ENCODE measurements at places on chromosomes 11 and 22. TPM values are rescaled to one million over a fixed set of nuclear protein-coding genes. Genes with fewer than 3 reads are reported as not detected.

- DNase-seq, result no peak
These were observed 137.1 kb downstream of the TMEM135 start for GRCh38 chr11:87174870-87175269.

DNA sequence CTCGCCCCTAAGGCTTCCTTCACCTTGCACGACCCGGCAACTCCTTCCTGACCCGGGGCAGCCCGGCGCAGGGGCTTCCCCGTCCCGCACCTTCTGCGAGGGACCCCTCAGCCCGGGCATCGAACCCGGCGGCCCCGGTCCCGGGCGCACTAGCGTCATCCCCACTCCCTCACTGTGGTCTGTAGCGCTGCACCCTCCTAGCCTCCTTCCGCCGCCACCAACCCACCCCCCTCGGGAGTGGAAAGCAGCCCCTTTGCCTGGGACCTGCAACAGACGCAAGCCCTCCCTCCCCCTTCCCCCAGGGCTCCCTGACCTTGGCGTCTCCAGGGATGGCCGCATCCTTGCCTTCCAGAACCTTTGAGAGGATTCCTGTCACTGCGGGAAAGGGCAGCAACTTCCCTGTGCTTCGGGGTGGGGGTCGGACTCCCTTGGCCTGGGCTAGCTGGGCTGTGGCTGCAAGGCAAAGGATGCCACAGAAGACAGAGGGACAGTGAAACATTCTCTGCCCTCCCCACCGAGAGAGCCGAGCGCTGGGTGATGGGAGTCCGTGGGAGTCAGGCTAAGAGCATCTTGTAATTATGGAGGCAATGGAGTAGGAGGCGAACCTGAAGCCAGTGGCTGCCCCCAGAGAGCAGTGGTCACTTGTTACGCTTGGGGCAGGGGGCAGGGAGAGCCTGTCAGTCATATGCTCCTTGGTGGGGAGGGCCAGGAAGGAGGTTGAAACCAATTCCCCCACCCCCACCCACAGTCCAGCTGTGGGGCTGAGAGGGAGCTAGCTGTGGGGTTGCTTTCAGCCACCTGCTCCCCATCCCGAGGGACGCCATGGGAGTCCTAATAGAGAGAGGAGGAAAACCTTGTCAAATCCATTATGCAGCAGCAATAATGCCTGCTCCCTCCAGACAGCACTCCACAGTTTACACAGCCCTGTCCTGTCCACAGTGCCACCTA, 920 bp downstream of the TMEM132A start:
- DNase-seq, result no peak

DNA sequence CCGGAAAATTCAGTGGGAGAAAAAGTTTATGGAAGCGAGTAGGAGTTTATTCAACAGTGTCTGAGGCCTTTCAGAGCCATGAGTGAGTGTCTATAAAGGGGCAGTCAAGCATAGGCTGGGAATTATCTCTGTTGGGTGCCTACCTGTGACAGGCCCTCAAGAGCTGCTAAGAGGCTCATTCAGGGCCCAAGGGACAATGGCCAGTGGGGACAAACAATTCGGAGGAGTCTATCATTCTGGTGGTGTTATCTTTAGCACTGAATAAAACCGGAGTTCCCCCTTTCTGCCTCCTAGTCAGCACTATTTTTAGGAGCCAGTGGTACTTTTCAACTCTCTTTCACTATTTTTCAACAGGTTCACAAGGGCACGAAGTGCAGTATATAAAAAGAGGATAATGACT, 89.5 kb upstream of the HTATIP2 start:
- DNase-seq, result no peak

DNA sequence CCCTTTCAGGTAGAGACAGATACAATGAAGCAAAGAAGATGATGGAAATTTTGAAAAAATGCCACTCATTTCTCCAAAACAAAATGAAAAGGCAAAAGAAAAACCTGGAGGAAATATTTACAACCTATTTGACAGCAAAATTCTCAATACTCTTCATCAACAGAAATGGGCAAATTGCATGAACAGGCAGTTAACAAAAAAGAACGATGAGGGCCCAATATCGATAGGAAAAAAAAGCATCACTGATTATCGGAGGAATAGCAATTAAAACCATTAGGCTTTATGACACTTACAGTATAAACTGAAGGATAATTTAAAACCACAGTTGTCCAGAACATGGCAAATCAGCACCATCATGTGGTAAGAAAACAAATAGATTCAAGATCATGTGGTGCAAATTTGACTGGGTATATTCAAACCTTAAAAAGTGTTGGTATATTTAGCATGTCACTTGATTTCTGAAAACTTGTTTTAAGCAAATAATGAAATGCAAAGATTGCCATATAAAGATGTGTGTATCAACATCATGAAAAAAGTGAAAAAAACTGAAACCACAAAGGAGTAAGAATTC, 222.9 kb downstream of the BRD1 start:
- no peak for DNase-seq

The SYT8 gene
- not detected for total RNA-seq

DNA sequence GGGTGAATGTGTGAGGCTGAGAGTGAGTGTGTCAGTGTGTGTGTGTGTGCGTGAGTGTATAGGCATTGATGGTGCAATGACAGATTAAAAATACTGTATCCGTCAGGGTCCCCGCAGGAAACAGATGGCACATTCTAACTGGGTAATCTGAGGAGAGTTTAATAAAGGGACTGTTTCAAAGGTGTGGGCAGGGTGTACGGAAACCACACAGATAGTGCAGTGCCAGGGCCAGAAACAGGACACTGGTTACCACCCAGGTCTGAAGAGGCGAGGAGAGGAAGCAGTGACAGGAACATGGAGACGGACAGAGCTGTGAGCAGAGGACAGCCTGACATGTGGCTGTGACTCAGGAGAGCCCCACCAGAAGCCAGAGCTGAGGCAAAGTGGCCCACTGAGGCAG, 16.5 kb downstream of the P2RX3 start:
- no peak for DNase-seq

The IZUMO1R gene
- not detected for total RNA-seq

- DNase-seq, result no peak
These were observed 39.5 kb downstream of the REXO2 start for GRCh38 chr11:114478768-114479167.

DNA sequence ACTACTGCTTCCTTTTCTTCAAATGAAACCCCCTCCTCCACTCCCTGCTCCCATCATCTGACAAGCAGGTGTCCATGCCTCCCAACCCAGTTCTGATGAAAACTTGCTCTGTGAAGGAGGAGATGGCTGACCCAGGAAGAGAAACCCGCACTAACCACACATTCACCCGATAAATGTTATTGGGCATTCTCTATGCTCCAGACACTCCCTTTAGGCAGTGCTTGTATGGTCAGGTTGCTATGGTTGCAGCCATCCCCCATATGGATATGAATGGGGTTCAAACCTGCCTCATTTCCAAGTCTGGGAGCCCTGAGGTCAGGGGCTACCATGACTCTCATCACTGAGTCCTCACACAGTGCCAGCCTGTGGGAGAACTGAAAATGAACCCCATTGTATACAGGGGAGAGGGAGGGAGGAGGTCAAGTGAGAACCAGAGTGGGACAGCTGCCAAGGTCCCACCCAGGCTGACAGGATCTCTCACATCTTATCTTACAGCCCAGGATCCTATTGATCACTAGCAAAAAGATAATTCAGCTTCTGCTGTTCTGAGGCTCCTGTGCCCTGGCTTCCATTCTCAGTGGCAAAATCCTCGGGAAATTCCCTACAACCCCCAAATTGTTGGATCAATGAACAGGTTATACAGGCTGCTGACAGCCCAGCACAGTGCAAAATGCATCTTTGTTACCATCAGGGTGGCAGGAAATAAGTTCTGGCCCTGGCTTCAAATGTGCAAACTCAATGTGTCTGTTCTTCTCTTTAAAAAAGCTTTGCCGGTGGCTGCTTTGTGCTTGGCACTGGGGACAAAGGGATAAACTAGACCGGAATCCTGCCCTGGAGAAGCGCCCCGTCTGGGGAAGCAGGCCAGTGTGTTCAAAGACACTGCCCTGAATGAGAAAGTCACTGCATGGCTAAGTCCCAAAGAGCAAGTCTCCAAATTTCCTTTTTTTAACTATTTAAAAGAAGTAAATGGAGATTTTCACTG, 22.7 kb upstream of the ACER3 start:
- no peak for DNase-seq

DNA sequence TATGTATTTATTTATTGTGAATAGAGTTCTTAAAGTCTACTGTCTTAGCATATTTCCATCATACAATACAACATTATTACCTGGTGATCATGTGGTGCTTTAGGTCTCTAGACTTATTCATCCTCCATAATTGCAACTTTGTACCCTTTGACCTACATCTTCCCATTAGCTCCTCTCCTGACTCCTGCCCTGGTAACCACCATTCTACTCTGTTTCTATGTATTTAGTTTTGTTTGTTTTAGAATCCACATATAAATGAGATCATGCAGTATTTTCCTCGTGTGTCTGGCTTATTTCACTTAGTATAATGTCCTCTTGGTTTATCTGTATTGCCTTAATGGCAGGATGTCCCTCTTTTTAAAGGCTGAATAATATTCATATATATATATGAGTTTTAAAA, 22.7 kb downstream of the NCAM1 start:
- no peak for DNase-seq

GRCh38 chr22:27283714-27284113, 517.8 kb downstream of the MN1 start:
- DNase-seq, result no peak

DNA sequence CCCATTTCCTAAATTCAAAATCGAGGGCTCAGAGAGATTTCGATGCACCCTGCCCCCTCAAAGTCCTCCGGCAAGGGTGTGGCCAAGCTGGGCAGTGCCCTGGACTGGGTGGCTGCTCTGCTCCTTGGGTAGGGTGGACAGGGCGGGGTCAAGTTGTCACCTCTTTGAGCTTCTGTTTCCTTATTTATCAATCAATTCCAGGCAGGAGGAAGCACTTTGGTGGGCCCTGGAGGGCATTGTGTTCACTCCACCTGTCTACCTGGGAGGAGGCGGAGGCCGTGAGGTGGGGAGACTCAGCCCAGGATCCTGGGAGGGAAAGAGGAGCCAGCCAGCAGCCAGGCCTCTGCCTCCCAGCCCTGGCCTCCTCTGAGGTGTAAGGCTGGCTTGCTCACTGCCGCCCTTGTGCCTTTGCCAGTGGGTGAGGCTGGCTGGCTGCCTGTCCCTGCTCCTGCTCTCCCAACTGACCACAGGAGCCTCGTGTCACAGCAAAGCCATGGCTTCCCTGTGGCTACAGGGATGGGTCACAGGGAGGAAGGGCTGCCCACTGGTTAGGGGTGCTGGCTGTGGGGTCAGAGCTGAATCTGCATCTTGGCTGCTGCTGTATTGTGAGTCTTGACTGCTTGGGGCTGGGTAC, 25.5 kb upstream of the SHISAL1 start:
- no peak for DNase-seq

The TSSK2 gene
- not detected for total RNA-seq

DNA sequence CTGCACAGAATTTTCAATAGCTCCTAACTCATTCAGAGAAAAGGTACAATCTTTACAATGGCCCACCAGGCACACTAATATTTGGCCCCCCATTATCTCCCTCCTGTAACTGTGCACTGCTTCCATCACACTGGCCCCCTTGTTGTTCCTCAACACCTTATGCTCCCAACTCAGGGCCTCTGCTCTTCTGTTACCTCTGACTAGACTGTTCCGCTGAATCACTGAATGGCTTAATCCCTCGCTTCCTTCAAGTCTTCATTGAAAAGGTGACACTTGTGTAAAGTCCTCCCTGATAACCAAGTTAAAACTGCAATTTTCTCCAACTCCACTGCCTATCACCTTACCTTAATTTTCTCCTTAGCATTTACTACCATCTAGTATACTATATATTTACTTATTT, 21.8 kb downstream of the PIK3C2A start:
- DNase-seq, result no peak

- peak; percentile 68 for DNase-seq
These were observed 4.7 kb downstream of the LTBP3 start for GRCh38 chr11:65553301-65554001.

DNA sequence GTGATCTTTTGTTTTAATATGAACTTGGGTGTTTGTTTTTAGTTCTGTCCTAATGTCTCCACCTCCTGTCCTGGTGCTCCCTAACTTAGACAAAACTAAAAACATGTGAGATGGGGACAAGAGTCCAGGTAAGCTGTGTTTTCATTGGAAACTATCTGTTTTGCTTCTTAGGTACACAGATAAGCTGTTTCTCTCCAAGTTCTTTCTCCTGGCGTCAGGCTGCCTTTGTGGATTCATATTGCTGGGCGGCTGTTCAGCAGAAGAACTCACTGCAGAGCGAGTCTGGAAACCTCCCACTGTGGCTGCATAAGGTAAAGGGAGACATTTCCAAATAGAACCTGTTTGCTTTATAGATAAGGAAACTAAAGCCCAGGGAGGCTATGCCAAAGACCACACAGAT, 24.7 kb downstream of the PANX1 start:
- DNase-seq, result no peak

GRCh38 chr11:88604260-88604659, 266.7 kb upstream of the CTSC start:
- no peak for DNase-seq

The SCUBE2 gene
- not detected for total RNA-seq

The LMO1 gene
- not detected for total RNA-seq

DNA sequence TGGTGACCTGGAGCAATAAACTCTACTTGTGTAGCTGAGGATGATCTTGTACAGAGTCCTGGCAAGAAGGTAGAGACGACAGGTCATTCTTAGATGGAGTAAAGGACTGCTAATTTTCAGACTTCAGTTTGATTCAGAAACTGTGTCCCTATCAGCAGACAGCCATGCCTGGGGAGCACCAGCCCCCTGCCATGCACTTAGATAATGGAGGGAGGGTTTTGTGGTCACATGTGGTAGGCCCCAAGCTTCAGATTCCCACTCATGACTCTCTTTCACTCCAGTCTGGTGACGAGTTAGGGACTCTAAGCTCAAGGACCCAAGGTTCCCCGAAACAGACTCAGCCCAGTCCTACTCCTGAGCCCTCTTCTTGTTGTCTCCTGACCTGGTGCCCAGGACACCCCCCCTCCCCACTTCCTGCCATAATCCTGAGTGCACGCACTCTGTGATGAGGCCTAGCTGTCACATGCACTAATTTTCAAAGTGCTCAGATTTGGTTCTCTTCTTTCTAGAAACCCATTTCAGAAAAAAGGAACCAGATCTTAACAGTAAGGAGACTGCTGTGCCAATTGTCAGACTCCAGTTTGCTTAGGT, 10.2 kb upstream of the AMPD3 start:
- peak; percentile 40 for DNase-seq

- no peak for DNase-seq
These were observed 54.4 kb downstream of the DGCR2 start for GRCh38 chr22:19067696-19068348.

The CLMP gene
- total RNA-seq, result not detected

The PGA5 gene
- not detected for total RNA-seq
